ENCODE measurements at places on chromosomes 6 and 20.

DNA sequence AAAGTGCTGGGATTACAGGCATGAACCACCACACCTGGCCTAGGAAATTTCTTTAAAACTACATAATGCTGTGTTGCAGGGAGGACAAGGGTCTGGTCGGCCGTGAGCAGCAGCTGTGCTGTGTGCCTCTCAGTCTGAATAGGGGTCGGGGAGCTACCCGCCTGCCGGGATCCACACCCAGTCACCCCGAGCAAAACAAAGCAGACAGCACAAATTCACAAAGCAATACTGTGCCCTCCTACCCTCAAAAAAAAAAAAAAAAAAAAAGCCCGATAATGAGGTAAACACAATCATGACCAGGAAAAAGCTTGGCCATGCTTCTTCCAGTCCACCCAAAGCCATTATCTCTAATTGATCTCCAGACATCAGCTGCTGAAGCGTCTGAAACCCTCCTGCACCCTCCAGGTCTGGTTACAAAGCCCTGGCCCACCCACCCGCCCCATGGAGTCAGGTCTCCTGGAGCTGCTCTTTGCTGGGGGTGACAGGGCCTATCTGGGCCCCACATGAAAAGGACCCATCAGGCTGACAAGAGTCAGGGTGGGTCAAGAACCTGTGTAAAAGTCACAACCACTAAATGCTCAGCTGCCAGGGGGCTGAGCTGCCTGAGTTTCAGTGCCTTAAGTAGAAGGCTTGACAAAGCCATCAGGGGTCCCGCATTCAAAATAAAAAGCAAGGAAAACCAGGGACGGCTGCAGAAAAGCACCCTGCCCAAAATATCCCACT, 88.2 kb downstream of the NOL4L start:
- no peak for DNase-seq

DNA sequence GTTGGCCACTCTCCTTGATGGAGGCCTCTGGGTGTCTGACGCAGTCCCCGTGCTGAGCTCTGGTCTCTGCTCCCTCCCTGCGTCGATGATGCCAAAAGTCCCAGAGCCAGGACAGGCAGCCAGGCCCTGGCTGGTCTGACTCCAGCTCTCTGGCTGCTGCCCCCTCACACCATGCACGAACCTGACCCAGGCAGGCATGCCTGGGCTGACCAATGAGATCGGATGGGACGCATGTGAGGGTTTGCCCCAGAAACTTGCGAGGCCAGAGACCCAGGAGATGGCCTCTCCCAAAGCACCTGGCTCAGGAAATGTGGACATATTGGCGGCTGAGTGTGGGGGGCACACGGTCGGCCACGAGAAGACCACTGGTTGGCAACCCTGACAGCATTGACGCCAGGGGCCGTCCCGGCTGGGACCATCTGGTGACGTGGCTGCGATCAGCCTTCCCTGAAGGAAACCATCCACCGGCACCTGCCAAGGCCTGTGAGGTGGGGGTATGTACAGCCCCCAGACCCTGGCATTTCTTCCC, 51.2 kb upstream of the FRMD1 start:
- no peak for DNase-seq

DNA sequence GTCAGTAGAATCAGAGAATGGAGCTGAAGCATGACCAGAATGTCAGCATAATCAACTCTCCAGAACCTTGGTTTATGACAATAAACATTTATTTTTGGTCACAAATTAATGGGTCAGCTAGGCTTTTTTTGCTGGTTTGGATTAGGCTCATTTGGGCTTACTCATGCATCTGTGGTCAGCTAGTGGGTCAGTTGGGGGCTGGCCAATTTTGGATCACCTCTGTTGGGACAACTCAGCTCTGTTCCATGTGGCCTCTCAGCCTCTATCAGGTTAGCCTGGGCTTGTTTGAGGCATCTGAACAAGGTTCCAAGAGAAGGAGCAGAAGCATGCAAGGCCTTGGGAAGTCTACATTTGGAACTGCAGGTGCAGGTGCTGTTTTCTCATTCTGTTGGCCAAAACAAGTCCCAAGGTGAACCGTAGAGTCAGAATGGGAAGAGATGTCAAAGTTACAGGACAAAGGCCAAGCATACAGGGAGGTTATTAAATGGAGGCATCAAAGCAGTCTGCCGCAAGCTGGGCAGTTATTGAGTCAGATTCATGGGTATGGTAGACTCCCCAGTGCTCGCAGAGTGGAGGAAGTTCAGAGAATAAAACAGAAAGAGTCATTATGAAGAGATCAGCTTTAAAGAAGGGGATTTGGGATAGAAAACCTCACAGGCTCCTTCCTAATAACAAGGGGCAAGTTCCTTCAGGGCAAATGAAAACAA, 173.0 kb downstream of the PLCB4 start:
- DNase-seq, result no peak

DNA sequence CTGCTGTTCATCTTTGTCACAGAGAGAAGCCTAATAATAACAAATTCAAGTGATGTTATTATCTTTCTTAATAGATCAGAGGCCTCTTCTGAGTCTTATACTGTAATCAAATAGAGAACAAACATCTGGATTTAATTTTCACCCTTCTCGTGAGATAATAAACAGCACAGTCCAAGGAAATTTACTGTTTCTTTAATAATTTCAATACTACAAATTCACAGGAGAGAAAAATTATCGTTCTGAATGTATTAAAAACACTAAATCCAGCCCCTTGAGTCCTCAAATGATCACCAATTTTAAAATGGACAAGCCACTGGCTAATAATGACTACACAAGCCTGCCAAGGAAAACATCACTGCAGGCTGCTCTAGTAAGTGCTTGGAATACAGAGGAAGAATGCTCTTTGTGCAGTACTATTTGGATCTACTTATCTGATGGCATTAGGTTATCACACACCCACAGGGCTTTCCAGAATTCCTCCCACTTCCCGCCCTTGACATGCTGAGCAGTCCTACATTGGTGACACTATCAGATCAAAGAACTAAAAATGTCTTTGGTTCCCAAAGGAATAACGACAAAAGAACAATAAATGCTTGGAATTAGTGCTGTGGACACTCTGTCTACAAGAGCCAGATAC, 38.1 kb downstream of the SYNE1 start:
- DNase-seq, result peak; percentile 54

- peak; percentile 12 for DNase-seq
Measured at GRCh38 chr20:33947709-33948295, 45.9 kb upstream of the RALY start.

GRCh38 chr6:142907544-142907943, 37.4 kb downstream of the HIVEP2 start:
- DNase-seq, result no peak

DNA sequence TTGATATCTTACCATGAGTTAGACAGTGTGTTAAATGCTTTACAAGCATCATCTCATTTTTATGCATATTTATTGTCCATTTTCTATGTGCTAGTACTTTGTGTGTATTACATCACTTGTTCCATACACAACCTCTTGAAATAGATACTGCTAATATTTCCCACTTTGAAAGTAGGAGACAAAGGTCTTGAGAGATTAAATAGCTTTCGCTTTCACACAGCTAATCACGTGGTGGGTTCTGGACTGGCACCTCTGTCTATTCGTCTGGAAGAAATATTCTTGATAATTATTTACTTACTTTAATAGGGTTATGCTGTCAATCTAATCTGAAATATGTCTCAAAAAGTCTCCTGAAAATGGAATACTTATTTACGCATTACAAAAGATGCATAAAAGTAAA, 30.2 kb downstream of the EPHA7 start:
- no peak for DNase-seq

DNA sequence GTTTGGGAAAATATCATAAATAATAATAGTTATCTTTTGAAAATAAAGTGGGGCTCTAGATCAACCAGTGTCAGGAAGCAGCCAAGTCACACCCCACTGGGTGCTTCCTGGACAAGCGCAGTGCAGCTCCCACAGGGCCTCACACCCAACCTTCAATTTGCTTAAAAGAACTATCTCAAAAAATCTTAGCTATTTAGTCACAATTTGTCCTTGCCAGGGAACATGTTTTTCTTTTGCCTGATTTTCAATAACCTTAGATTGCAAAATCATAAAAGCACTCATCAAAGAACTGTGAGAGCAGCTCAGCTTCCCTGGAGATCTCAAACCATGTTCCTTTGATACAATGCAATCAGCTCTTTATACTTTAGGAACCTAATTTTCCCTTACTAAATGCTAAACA, 1.6 kb upstream of the NCOA7 start:
- DNase-seq, result no peak

- no peak for DNase-seq
Measured at GRCh38 chr6:169844946-169845345, 93.5 kb downstream of the ERMARD start.

GRCh38 chr20:45595235-45595634, 16.2 kb upstream of the WFDC8 start:
- no peak for DNase-seq

DNA sequence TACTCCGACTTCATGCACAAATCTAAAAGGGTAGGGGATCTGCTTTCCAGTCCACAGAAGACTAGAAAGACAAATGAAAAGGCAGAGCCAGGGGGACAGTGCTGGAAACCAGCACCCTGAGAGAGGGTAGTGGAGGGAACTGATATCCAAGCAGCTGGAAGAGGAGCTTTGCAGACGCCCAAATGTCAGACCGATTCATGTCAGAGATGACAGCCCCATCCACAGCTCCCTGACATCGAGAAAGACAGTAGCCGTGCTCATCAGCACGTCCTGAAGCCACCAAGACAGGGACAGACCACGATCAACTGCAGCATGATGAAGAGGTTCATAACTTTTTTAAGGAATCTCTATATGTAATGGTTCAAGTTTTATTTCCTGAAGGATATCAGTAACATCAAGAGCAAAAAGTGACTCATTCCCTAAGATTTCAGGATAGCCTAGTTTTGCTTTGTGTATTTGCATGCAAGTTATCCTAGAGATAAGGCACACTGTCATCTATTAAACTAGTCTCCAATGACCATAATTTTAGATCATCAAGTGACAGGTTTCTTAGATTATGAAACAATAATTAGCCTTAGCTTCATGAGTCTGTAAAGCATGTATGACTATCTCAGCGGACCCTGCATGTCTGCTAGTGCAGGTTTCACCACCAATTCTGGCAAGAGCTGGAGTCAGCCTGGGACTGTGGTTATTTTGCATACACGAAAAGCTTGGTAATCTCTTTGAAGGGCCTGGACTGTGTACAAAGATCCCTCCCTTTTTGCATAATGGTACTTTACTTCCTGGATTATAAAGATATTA, 43.0 kb downstream of the PRDM1 start:
- DNase-seq, result no peak

DNA sequence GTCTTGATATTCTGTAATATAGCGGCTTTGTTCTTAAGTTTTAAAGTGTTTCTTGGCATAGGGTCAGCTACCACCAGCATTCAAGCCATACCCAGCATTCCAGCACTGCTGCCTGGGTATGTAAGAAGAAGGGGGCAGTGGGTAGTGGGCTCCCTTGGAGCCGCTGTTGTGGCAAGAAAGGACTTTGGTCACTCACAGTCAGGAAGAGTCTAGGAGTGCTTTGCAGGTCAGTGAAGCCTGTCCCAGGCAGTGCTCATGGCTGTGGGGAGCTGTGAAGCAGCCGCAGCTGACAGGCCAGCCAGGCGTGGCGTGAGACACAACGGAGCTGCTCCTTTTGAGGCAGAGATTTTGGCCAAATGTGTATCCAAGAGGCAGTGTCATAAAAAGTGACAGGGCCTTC, 512.0 kb downstream of the CDKAL1 start:
- DNase-seq, result no peak

- no peak for DNase-seq
Measured at GRCh38 chr20:11894062-11894461, 23.6 kb upstream of the BTBD3 start.

- DNase-seq, result no peak
Measured at GRCh38 chr6:87154641-87154992, 748 bp upstream of the ZNF292 start.

GRCh38 chr6:46378882-46379416, 112.3 kb downstream of the RCAN2 start:
- DNase-seq, result peak; percentile 55

GRCh38 chr6:7271205-7271534, 41.8 kb downstream of the SSR1 start:
- no peak for DNase-seq

- DNase-seq, result no peak
Measured at GRCh38 chr6:6781873-6782227, 193.3 kb downstream of the LY86 start.

GRCh38 chr6:73377225-73377624, 7.5 kb upstream of the OOEP start:
- no peak for DNase-seq

- no peak for DNase-seq
Measured at GRCh38 chr6:33492093-33492492, 37.7 kb downstream of the ZBTB9 start.

GRCh38 chr6:155399062-155399744, 56.4 kb downstream of the NOX3 start:
- no peak for DNase-seq

- no peak for DNase-seq
Measured at GRCh38 chr6:15431762-15432483, 186.1 kb downstream of the JARID2 start.

DNA sequence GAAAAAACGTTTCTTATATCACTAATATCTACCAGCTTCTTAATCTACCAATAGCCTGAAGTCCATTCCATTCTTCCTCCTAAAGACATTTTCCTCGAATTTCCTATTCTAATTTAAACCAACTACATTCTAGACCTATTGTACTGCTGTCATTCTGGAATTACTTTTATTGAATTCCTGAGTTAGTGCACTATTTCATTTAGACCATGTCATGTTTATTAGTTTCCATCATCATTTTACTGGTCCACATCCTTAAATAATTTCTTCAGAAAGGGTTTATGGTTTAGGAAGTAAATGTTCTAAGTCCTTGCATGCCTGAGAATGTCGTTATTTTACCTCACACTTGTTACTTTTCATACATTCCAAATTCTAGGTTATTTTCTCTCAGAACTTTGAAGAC, 13.2 kb downstream of the LCA5 start:
- no peak for DNase-seq

GRCh38 chr6:170094686-170095272, 196.1 kb downstream of the DLL1 start:
- no peak for DNase-seq

GRCh38 chr20:58629215-58629580, 21.9 kb upstream of the STX16 start:
- DNase-seq, result no peak

GRCh38 chr6:132927713-132928112, 113.3 kb downstream of the RPS12 start:
- no peak for DNase-seq

GRCh38 chr6:108186226-108186625, 20.4 kb downstream of the NR2E1 start:
- no peak for DNase-seq

DNA sequence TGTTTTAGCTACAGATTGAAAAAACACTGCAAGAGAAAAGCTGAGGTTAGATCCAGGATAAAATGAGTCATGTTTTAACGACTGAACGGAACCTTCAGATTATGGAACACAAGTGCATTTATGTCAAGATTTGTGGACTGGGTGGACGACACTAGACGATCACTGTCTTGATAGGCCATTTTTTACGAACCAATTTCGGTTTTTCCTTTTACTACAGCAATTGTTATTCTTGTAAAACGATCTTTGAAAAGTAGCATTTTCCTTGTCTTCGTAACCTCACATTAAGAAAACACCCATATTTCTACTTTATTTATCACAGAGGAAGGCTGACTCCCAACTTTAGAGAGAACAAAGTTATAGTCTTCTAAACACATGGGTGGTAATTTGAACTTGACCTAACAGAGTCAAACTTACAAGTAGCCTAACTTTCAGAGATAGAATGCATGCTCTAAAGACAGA, 294.2 kb upstream of the TCF21 start:
- no peak for DNase-seq

GRCh38 chr6:136160250-136160649, 89.9 kb downstream of the MTFR2 start:
- DNase-seq, result no peak

GRCh38 chr6:167122827-167123657, at the start of gene CCR6:
Gene CCR6, plus strand, starts transcription at chr6:167123096. Its CDS starts 13,039 bp downstream, at chr6:167136135.
- DNase-seq, result no peak

Data from head of caudate nucleus (tissue), 42 donors.